ENCODE measurements at places on chromosomes 12 and 14.

DNA sequence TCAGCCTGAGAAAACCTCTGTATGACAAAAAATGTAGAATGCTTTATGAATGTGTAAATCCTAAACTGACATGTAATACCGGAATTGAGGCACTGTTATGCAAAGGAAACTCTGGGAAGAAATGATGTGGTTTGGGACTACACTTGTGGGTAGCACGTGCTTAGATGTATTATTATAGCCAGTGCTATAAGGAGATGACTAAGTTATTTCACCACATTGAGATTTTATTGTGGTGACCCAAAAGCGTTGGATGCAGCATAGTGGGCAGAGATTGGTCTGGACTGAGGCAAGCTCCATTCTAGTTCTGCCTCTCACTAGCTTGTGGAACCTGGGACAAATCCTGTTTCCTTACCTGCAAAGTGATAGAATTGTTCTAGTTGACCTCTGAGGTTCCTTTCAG is 172.2 kb downstream of the SNAPC1 start:
- DNase-seq: no peak

GRCh38 chr12:49489720-49490119 is 49.1 kb upstream of the KCNH3 start:
- DNase-seq: peak; percentile 39

GRCh38 chr12:8831116-8831515 is 8.7 kb downstream of the A2ML1 start:
- no peak for DNase-seq

GRCh38 chr12:124094188-124094587 is 121.2 kb downstream of the ZNF664 start:
- no peak for DNase-seq

DNA sequence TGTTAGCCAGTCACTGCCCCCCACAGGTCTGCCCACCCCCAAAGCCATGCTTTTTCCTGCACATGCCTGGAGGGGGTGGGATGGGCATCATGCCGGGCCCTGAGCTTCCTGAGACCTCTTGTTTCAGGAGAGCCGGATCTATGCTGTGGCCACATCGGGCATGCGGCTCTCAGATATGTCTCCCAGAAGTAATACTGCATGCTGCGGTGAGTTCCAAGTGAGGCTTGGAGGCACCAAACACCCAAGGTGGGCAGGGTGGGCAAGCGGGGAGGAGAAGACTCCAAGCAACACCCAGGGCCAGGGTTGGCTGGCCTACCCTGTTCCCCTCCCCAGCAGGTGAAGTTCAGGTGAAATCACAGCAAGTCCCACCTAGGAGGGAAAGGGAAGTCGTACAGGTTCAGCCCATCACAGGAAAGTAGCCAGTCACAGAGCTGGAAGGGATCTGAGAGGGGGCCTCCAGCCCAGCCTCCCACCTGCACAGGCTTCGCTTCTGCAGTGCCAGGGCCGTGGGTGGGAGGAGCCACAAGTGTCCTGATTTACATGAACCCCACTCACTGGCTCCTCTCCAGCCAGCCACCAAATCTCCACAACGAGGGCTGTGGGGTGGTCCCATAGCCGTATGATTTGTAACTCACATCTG is 30.9 kb downstream of the PIGH start:
- peak; percentile 77 for DNase-seq

GRCh38 chr12:102067574-102068258 is 5.9 kb upstream of the WASHC3 start:
- DNase-seq: no peak

DNA sequence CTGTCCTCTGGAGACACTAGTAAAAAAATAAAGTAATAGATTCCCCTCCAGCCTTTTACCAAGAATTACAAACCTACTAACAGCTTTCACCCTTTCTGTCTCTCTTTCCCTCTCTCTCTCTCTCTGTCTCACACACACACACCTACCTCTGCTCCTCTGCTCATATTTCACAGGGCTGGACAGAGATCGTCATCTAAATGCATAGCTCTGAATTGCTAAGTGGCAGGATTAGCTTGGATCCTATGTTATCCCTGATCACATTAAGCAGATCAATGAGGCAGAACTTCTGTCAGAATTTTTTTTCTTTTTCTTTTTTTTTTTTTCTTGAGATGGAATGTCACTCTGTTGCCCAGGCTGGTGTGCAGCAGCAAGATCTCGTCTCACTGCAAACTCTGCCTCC is 22.9 kb downstream of the VCPKMT start:
- DNase-seq: peak; percentile 62

DNA sequence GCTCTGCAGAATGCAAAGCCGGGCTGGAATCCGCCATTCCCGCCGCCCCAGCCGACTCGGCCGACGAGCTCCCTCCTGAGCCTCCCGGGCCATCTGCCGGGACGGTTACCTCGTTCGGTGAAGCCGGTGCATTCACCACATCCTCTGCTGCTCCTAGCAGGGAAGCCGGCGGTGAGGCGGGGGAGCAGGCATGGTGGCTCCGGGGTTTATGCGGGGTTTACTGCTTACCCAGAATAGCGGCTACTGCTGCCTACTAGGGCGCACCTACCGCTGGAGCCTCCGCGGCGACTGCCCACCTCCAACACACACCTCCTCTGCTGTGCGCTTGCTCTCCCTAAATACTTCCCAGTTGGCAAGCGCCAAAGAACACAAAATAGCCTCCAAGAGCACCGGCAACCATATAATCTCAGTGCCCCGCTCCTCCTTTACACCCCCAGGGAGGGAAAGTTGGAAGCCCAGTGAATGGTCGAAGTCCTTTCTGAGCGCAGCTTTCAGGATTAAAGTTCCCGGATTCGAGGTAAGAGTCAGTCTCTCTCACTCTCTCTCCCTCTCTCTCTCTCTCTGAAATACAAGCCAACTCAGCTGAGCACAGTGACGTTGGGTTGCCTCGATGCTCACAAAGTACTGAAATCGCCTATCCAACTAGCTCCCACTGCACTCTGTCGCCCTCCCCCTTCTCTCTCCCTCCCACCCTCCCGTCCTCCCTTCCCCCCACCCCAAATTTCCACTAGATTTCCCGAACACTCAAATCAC is at the start of gene TBX5:
Gene TBX5, minus strand, starts transcription at position 626 of the 753 bp plus-strand sequence. CDS start 2,246 bp downstream, outside the sequence.
- peak; percentile 17 for DNase-seq
